ENCODE measurements at places on chromosomes 6 and 20.

GRCh38 chr20:46720776-46721425 is 11.5 kb downstream of the SLC2A10 start:
- DNase-seq: no peak

GRCh38 chr6:71395731-71396409 is 107.3 kb downstream of the OGFRL1 start:
- DNase-seq: no peak

DNA sequence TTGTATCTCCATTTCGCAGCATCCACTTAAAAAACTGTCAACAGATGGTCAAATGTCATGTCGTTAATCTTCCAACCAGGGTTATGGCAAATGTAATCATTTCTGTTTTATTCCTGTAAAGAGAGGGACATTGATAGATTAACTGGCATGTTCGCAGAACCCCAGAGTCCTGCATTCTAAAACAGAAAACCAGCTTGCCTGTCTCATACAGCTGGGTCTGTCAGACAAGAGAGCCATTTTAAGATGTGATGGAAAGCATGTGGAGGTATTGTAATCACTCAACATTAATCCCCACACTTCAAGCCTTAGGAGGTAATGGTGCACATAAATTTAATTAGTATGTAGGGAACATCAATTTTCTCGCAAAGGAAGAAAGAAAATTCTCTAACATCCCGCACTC is 4.4 kb downstream of the SMLR1 start:
- no peak for DNase-seq

DNA sequence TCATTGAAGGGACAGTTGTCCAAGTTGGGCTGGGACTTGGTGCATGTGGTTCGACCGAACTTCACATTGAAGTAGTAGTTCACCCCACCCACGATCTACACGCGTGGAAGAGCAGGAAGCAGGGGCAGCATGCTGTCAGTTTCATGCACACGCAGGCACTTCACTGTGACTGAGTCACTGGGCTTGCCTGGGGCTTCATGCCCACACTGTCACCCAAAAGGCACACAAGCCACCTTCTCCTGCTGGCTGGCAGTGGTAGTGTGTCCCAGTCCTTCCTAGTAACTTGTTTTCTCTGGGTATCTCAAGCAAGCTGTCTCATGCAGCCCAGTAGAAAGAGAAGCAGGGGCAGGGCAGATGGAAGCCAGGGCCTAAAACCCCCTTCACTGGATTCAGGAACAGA is 2.0 kb downstream of the CST5 start:
- DNase-seq: no peak

DNA sequence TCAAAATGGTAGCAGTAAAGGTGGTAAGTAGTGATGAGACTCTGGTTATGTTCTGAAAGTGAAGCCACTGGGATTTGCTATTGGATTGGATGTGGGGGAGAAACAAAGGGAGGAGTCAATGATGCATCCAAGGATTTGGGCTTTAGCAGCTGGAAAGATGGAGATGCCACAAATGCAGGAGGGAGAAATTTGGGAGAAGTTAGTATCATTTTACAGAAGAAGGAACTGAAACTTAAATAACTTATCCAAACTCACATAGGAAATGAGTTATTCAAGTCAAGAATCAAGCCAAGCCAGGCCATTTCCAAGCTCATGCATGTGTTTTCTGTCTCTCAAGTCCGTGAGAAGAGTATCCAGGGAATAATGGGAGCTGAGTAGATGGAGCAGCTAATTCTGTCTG is 155.1 kb upstream of the TNFAIP3 start:
- no peak for DNase-seq

GRCh38 chr20:61193164-61193563 is 58.9 kb upstream of the CDH4 start:
- no peak for DNase-seq

DNA sequence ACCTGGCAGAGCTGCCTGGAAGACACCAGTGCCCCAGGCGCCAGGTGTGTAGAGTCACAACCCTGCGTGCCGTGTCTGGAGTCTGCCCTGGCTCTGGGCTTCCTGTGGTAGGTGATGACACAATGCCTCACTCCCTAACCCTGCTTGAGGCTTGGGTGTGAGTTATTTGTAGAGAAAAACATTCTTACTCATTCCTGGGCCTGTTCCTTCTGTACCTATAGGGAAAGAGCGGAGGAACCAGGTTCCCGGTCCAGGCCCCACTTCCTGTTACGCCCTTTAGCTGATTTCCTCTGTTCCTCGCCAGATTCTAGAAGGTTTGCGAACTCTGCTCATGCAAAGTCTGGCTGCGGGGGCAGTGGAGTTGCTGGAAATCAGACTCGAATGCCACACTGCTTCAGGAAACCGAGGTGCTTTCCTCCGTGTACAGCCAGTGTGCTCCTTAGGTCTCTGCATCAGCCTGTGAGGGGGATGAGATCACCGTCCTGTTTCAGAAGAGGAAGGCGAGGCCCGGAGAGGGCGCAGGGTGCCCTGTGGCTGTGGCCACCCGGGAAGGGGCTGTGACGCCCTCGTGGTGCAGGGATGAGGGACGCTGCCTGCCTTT is 67.1 kb upstream of the DUSP22 start:
- no peak for DNase-seq

DNA sequence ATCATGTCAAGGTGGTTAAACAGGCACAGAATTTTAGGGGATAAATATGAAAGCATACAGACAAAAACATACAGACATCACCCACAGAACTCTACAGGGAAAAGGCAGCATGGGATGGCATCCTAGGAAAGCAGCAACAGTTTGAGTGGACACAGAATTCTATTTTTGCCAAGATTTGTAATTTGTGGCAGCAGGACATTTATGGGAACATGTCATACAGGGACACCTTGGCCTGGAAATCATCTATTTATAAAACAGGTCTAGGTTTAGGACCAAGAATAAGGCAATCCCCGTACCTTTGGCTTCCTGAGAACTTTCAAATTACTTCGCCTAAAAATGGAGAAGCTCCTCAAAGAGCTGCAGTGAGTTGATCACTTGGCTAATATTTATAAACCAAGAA is 17.5 kb downstream of the ARHGAP18 start:
- no peak for DNase-seq

- no peak for DNase-seq
Measured at GRCh38 chr6:106309766-106310373, 15.7 kb downstream of the ATG5 start.

GRCh38 chr6:89355511-89356194 is 3.1 kb upstream of the UBE2J1 start:
- no peak for DNase-seq

DNA sequence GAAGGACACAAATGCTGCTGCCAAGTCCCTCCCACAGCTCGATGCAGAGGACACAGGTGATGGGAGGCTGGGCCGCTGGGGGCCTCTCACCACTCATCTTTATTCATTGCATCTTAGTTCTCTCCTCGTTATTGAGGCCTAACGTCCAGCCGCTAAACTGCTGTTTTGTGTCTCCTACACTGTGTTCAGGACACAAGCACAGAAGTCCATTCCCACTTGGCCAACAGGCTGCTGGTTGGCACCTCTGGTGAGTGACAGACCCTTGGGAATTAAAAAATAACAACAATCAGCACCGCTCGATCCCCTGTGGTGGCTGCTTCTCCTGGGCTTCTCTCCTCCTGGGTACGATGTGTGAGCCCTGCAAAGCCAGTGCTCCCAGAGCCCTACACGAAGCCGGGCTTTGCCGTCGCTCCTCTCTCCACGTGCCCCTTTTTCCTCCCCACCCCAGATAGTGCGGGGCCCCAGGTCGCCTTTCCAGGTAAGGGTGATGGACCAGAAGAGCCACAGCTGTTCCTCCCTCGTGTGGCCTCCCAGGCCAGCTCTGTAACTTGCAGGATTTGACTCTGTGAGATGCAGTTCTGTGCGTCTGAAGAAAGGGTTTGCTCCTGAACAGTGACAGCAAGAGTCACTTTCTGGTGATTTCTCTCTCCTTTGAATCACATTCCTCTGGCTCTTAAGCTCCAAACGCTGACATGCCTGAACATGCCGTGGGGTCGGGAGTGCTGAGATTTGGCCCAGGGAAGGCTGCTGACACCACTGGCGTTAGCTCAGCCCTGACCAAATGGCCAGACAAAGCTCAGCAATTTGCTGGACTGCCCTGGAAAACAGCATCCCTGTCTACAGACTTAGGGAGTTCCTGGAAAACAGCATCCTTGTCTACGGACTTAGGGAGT is 59.3 kb downstream of the DLL1 start:
- DNase-seq: no peak

DNA sequence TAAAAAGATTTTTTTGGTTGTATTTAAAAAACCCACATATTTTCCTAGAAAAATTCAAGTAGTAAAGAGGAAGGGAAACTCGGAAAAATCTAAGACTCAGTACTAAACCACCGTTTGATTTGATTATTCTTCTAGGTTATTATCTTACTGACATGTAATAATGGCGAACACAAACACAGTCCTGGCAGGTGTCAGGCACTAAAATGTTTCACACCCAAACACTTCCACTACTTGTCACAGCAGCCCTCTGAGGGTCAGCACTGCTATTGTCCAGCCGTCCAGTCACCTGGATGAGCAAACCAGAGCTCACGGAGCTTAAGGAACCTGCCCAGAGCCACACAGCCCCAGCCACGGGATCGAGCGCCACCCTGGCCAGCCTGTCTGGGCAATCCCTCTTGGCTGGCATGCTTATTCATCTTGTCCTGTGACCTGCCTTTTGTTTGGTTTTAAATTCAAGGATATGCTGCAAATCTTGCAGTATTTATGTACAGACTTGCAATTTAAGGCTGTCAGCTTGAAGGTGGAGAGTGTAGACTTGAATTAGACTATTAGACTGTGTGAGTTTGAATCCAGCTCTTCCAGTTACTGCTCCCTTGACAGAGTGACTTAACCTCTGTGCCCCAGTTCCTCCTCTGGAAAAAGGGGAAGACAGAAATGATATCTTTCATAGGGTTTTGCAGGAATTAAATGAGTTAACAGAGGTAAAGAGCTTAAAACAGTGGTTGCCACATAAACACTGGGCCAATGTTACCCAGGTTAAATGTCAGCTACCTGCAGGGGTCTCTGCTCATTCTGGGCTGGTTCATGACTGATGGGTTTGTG is 82.2 kb downstream of the CDYL start:
- no peak for DNase-seq

- no peak for DNase-seq
Measured at GRCh38 chr6:34295721-34296120, 46.9 kb upstream of the SMIM29 start.

DNA sequence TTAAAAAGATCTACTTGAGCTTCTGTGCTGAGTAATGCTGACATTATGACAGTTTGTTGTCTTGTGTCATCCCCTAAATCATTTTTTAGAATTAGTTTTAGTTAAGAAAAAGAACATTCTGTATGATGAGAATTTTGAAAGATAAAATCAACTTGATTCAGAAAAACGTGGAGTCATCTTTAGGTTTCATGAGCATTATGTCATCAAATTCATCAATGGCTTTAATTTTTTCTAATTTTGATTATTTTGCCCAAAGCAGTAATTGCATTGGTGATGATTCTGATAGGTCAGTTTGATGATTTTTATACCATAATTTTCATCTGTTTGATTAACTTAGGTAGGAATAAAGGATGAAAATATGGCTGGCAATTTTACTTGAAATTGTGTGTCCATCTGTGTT is 26.6 kb upstream of the ADGRF4 start:
- DNase-seq: no peak

GRCh38 chr6:122276637-122277036 is 122.8 kb upstream of the HSF2 start:
- DNase-seq: no peak

- DNase-seq: no peak
Measured at GRCh38 chr6:161318456-161318855, 44.6 kb upstream of the AGPAT4 start.

GRCh38 chr6:150328744-150329405 is 39.9 kb upstream of the IYD start:
- DNase-seq: no peak

DNA sequence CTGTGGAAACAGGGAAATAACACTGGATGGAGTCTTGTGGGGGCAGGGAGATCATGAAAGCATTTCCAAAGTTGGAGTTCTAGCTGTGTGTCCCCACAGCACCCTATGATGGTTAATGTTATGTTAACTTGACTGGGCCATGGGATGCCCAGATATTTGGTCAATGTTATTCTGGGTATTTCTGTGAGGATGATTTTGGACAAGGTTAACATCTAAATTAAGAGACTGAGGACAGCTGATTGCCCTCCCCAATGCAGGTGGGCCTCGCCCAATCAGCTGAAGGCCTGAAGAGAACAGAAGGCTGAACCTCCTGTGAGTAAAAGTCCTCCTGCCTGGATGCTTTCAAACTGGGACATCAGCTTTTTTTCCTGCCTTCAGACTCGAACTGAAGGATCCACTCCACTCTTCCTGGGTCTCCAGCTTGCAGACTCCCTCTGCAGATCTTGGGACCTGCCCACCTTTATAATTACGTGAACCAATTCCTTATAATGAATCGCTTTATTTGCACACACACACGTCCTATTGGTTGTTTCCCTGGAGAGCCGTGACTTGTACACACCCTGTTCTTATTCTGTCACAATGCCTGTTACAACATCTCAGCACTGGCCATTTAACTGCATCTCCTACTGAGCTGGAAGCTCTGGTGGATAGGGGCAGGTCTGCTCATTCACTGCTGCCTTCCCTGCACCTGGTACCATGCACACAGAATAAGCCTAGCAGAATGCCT is 99.5 kb upstream of the IYD start:
- DNase-seq: no peak

DNA sequence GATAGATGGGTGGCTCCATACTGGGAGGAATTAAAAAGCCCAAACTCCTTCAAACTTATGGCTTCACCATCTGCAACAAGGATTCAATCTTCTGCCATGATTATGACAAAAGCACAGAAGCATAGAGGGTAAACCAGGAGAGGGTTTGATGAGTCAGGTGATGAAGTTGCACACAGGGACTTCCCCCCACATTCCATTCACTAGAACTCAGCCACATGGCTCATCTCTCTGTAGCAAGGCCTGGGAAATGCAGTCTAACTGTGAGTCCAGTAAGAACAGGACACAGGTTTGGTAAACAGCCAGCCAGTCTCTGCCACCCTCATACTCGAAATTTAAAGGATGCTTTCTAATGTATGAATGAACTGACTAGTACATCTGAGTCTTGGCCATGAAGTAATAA is 142.9 kb downstream of the HIVEP2 start:
- DNase-seq: no peak

DNA sequence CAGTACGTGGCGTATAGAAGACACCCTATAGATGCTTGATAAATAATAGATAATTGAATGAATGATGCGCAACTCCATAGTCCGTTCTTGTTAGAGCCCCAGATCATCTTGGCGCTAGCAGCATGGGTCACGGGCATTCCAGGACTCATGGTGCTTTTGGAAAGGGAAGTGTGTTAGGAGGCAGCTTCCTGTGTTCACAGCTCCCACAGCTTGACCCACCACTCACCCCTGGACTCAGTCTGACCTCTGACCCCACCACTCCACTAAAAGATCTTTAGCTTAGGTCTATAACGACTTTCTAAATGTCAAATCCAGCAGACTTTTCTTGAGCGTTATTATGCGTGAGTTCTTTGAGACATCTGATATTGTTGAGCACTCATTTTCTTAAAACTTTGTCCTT is 35.8 kb upstream of the KIF16B start:
- no peak for DNase-seq

GRCh38 chr20:1295276-1295930 is 29.3 kb downstream of the SNPH start:
- no peak for DNase-seq

Data from SIG-M5 (cell line).